Activated naive CD4-positive, alpha-beta T cell treated with anti-CD3 and anti-CD28 coated beads, Interleukin-2, amount 10 ng/mL, durations not matched to agents 7 days and 5 days (primary cell): ENCODE measurements at places on chromosomes 16 and 17.

GRCh38 chr16:81076566-81077075 lies 417 bp downstream of the C16orf46 start:
- peak; percentile 93 for DNase-seq

- peak; percentile 71 for DNase-seq
Observed at GRCh38 chr17:79838522-79839274, 542 bp downstream of the CBX4 start.

- DNase-seq = no peak
Observed at GRCh38 chr17:22270381-22270780, 578.1 kb downstream of the KCNJ18 start.

GRCh38 chr17:40618754-40619625 lies 28.6 kb downstream of the SMARCE1 start:
- no peak for DNase-seq

- DNase-seq = no peak
Observed at GRCh38 chr16:26976873-26977272, 89.9 kb upstream of the C16orf82 start.
